ENCODE measurements at places on chromosomes 1 and 21.

- no peak overlapping the region for H3K4me3 ChIP-seq
- H3K4me1 ChIP-seq, result no peaks in the 10 kb centered on the region
- no peak overlapping the region for H3K27ac ChIP-seq
- DNase-seq, result no peak
- H3K36me3 ChIP-seq, result peaks cover 29% of the 10 kb centered on the region
These were observed 144.7 kb downstream of the TGFBR3 start for GRCh38 chr1:91741301-91741700.

DNA sequence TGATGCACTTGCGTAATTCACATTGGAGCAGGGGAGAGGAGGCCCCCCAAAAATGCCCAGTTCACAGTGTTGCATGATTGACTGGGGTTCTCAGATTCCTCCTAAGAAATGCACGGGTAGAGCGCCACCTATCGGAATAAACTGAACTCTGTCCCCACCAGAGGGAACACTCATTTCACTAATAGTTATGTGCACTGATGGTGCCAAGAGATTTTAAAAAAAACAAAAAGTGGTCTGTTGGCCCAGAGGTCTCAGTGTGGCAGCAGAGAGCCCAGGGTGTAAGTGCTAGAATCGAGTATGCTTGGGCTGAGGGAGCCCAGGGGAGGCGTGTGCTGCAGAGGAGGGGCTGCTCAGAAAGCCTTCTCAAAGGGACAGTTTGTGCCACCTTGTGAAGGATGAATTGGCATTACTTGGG lies 6.9 kb downstream of the PINK1 start:
- no peaks in the 10 kb centered on the region for H3K27me3 ChIP-seq
- peak; percentile 72 for DNase-seq
- no peaks in the 10 kb centered on the region for H3K36me3 ChIP-seq
- H3K4me3 ChIP-seq, result no peak overlapping the region

DNA sequence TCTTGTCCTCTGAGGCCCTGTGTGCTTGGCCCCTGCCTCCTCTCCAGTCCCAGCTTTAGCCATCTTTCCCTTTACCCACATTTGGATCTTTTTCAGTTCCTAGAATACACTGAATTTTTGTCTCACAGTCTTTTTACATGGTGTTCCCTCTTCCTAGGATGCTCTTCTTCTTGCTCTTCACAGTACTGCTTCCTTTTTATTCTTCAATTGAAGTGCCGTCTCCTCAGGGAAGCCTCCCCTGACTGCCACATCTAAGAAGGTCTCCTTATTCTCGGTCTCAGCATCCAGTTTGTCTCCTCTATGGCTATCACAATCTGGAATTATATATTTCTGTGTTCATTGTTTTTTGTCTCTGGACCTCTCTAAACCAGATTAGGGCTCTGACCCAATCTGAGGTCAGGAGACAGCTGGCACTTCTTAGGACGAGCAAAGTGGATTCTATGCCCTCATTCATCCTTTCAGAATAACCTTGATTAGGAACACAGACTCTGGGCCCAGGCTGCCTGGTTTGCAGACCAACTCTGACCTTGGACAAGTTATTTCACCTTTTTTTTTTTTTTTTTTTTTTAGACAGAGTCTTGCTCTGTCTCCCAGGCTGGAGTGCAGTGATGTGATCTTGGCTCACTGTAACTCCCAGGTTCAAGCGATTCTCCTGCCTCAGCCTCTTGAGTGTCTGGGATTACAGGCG lies 3.2 kb upstream of the FGR start:
- H3K4me3 ChIP-seq, result no peak overlapping the region
- H3K27ac ChIP-seq, result no peak overlapping the region
- H3K27me3 ChIP-seq, result no peaks in the 10 kb centered on the region
- H3K36me3 ChIP-seq, result no peaks in the 10 kb centered on the region
- peaks cover 32% of the 10 kb centered on the region for H3K4me1 ChIP-seq
- DNase-seq, result no peak

DNA sequence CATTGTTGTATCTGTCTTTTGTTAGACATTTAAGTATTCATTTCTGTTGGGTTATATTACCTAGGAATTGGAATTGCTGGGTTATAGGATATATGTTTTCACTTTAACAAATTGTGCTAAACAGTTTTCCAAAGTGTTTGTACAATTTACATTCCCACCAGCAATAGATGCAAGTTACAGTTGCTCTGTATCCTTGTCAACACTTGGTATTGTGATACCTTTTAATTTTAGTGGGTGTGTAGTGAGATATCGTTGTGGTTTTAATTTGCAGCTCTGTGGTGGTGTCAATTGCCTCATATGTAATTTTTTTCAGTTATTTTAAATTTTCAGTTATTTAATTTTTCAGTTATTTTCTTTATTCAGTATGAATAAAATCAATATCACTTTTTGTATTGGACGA lies 7.4 kb upstream of the DPH5 start:
- H3K36me3 ChIP-seq, result peaks cover 38% of the 10 kb centered on the region
- no peak overlapping the region for H3K4me3 ChIP-seq

GRCh38 chr1:166083887-166084286 lies 82.9 kb downstream of the FAM78B start:
- no peak overlapping the region for H3K4me3 ChIP-seq
- H3K27ac ChIP-seq, result peak overlapping the region; percentile 29
- peaks cover 40% of the 10 kb centered on the region for H3K4me1 ChIP-seq
- DNase-seq, result peak; percentile 41
- no peaks in the 10 kb centered on the region for H3K27me3 ChIP-seq
- H3K36me3 ChIP-seq, result no peaks in the 10 kb centered on the region

- H3K36me3 ChIP-seq, result peaks cover 2% of the 10 kb centered on the region
- DNase-seq, result no peak
- H3K27ac ChIP-seq, result no peak overlapping the region
- H3K4me1 ChIP-seq, result no peaks in the 10 kb centered on the region
These were observed 885 bp downstream of the KRTAP10-3 start for GRCh38 chr21:44557491-44558328.

- H3K36me3 ChIP-seq, result no peaks in the 10 kb centered on the region
- no peak overlapping the region for H3K4me3 ChIP-seq
- peaks cover 7% of the 10 kb centered on the region for H3K27me3 ChIP-seq
- H3K4me1 ChIP-seq, result no peaks in the 10 kb centered on the region
- no peak for DNase-seq
These were observed 400.5 kb downstream of the MATN1 start for GRCh38 chr1:30322859-30323257.

Data from activated CD4-positive, alpha-beta memory T cell treated with anti-CD3 and anti-CD28 coated beads for 36 hours (primary cell).